ENCODE measurements at places on chromosomes 12 and 14.

GRCh38 chr14:69050240-69051184 lies 71.4 kb upstream of the ACTN1 start:
- DNase-seq = no peak

- no peak for DNase-seq
Observed at GRCh38 chr14:104069541-104069940, 16.0 kb upstream of the ASPG start.

GRCh38 chr12:14043776-14044175 lies 62.4 kb upstream of the GRIN2B start:
- no peak for DNase-seq

- DNase-seq = no peak
Observed at GRCh38 chr14:75711796-75712211, 50.8 kb downstream of the TTLL5 start.

Data from left renal cortex interstitium (tissue), 4 donors.